ENCODE measurements at places on chromosomes 5 and 9.

GRCh38 chr5:89117124-89117644 lies 234.2 kb upstream of the MEF2C start:
- peak; percentile 1 for DNase-seq

DNA sequence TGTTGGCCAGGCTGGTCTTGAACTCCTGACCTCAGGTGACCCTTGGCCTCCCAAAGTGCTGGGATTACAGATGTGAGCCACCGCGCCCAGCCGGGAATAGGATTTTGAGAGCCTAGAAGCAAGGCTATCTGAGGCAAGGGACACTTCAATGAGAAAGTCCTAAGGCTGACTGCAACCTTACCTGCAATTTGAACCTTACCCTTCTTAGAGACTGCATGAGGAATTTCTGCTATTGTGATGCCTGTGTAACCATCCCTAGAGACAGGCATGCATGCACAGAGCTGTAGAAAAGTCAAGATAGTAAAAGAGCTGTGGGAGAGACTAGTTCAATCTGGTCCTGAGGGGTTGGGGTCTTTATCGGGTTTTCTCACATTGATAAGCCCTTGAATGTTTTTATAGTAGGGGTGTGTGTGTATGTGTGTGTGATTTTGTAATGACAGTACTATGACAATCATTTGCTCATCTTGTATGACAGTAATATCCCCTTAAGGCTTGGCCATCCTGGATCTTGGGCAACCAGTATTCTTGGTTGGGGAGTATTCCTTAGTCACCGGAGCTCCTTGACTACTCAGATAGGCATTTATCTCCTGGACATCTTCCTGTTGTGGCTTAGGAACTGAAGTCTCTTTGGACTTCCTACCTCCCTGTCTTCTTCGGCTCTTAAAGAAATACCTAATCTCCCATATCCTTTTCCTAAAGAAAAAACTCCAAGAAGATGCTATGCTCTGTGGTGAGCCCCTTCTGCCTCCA lies 11.2 kb downstream of the DNAJB5 start:
- no peak for DNase-seq

- no peak for DNase-seq
Observed at GRCh38 chr9:81787747-81788632, 98.6 kb upstream of the TLE1 start.

DNA sequence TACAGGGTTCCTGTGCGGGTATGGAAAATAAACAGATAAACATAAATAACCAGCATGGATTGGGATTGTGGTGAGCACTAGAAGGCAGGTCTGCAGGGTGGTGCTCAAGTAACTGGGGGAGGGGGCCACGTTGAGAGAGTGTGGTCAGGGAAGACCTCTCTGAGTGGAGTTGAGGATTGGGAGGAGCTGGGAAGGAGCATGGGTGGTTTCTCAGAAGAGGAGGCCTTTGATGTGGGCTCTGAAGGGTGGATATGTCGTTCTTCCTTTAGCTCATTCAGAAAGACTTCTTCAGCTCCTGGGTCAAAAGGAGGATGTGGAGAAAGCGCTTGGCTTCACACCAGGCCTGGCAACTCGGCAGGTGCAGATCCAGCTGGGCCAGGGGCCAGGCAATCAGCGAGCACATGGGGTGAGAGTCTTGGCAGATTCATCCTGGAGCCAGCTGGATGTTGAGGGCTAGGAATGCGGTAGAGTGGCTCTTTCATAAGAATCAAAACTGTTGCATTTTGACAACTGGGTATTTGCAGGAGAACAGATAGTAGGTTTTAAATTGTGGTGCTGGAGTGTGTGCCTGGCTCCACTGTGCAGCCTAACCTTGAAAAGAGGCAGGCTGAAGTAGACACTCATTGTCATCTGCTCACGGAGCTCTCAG lies 71.7 kb downstream of the PCSK5 start:
- peak; percentile 21 for DNase-seq

GRCh38 chr9:91023741-91024140 lies 222.1 kb downstream of the SYK start:
- DNase-seq, result no peak

DNA sequence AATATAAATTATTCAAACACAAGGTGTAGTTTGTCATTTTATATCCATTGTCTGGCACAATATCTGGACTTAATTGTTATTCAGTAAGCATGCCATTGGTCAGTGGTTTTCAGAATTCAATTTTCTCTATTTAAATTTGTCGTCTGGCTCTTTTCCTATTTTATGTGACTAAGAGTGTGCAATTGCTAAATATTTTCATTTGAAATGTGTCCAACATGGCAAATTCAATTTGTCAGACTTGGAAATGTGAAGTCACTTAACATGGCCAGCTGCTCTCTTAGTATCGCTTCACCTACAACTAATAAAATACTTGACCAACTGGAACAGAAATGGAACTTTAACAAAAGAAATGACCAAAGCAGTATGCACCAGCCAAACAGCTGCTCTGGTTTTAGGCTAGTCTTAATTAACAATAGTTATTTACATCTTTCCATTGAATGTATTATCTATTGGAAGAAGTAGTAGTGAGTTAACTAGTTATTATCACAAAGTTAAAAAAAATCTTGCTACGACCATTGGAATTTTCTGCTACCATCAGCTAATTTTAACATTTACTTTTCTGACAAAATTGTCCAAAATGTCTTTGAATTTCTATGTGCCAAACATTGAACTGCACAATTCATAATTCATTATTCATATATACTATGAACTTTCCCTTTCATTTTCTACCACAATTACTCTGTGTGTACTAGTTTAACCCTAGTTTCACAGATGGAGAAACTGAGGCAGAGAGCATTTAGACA lies 720.7 kb upstream of the FAM174A start:
- no peak for DNase-seq

GRCh38 chr9:106723926-106724325 lies 139.0 kb upstream of the ZNF462 start:
- DNase-seq, result no peak

DNA sequence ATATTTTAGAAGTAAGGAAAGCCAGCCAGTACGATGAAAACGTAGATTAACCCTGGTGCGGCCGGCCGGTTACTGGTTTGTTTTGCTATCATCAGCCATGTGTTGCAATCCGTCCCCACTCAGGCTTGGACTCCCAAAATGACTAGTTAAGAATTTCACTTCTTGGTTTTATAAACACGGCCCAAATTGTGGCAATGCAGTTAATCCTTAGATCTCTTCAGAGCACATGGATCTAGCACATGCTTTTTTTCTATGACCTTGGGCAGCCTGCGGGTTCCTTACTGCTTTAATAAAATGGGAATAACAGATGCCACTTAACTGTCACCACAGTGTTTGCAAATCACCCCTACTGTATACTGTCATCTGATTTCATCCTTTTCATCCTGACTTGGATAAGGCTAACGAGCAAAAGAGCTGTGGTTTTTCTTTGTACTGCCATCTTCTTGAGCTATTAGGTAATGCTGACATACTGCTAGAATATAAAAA lies 1.5 kb downstream of the NDFIP1 start:
- no peak for DNase-seq

GRCh38 chr5:6003040-6003825 lies 375.1 kb downstream of the MED10 start:
- no peak for DNase-seq

DNA sequence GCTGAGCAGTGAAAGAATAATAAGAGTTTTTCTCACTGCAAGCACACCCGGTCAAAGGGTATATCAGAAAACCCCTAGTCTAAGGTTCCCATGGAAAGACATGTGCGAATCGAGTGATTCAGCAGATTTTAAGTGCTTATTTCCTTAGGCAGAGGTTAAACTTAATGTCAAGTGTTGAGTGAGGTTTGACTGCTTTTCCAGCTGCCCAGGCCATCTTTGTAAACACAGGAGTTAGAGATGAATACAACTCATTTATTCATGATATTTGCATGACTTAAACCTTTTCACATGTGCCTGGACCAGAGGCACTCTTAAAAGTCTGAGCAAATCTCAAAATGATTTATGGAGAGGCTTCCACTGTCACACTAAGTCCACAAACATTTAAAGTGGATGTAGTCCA lies 137.8 kb upstream of the RGMB start:
- no peak for DNase-seq

- DNase-seq, result no peak
Observed at GRCh38 chr9:108017671-108018070, 528.1 kb upstream of the KLF4 start.

DNA sequence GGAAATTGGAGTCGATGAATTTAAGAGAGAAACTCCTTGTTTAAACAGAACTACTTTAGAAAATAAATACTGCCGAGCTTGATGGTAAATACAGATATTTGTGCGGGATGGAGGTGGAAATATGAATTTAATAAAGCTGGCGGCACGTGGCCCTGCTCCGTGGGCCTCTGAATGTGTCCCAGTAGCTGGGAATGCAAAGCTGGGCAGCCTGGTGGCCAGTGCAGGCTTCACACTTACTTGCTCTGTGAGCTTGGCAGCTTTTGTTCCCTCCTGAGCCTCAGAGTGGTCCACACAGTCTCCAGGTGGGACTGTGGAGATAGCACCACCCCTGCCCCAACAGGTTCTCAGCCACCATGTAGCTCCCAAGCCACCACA lies 45.9 kb downstream of the BARX1 start:
- no peak for DNase-seq

GRCh38 chr5:160640406-160640805 lies 211.6 kb downstream of the ATP10B start:
- DNase-seq, result no peak

GRCh38 chr5:110478895-110479294 lies 247.6 kb downstream of the TMEM232 start:
- DNase-seq, result no peak

DNA sequence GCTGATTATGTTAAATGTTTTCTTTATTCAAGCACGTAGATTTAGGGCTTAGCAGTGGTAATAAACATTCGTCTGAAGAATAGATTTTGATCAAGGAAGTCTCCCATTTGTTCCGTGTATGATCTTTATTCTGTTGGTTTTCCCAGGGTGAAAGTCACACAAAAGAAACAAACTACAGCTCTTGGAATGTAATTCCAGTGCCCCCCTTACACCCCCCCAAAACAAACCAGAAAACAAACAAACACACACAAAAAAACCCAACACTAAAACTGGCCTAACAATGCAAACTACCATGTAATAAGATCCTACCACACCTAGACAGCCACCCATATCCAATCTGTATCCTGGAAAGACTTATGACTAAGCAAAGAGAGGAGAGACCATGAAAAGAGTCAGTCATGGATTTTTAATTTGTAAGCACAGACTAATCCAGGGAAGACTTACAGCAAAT lies 196.2 kb upstream of the ELL2 start:
- no peak for DNase-seq

GRCh38 chr5:140055152-140055551 lies 12.1 kb upstream of the NRG2 start:
- DNase-seq, result no peak

- no peak for DNase-seq
Observed at GRCh38 chr9:7366121-7366520, 433.5 kb downstream of the DMAC1 start.

DNA sequence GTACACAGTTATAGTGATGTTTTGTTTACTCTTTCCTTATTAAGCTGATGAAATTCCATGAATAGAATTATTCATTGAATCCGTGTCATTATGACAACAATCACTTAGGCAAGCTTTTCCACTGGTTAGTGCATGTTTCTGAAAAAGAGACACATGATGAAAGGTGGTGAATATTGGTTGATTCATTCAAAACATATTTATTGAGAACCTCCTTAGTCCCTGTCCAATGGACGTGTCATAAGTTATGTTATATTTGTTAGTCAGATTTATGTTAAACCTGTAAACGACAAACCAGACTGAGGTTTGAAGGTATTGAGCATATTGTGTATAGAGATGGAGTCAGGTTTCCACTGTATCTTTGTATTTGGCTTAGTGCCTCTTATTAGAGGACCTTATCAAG lies 1888.9 kb upstream of the CDH6 start:
- DNase-seq, result no peak

DNA sequence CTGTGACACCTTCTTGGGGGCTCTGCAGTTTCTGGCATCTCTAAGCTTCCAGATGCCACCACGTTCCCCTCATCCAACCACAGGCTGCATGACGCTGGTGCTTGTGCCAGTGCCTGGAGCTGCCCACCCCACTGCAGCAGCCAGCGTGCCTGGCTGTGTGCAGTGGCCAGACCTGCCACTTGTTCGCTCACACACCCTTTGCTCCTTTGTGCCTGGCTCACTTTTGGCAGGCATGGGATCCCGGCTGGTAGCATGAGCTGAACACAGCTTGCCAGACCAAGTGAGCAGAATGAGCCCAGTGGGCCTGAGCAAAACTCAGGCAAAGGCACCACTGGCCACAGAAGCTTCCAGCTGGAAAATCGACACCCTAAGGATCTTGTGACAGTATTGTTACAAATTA lies 562.9 kb upstream of the ACO1 start:
- DNase-seq, result no peak

DNA sequence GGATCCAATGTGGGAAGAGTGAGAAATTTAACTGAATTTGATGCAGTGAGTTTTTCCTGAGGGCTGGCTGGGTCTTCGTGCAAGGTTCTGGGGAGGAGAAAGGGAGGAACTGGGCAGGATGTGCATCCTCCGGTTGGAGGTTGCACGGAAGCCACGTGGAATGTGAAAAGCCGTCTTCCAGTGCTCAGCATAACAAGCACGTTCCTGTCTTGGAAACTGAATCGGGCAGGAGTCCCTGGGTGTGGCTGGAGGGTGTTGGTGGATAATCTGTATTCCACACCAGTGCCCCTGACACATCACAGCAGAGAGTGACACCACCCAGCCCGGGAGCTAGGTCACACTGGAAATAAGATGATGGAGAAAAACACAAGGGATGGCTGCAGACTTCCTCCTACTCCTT lies 154.3 kb downstream of the C5orf15 start:
- no peak for DNase-seq

DNA sequence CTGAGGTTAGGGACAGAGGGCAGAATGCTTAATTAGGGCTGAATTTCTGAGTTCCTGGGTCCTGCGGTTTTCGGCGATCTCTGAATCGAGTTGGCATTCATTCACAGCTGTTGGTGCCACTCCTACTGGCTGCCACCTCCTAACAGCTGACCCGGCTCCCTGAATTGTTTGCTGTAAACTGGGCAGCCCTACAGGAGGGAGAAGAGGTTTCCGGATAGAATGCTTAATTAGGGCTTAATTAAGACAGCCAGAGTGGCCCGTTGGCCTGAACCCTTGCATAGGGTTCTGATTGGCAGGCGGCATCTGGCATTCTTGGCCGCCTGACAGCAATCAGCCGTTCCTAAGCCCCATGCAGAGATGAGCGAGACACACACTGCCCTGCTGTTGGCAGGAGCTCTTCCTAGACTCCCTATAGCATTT lies 25.7 kb downstream of the FRMPD1 start:
- peak; percentile 97 for DNase-seq

All from COR-L47 (cell line).